GM13976 (cell line): ENCODE measurements at places on chromosomes 4 and X.

DNA sequence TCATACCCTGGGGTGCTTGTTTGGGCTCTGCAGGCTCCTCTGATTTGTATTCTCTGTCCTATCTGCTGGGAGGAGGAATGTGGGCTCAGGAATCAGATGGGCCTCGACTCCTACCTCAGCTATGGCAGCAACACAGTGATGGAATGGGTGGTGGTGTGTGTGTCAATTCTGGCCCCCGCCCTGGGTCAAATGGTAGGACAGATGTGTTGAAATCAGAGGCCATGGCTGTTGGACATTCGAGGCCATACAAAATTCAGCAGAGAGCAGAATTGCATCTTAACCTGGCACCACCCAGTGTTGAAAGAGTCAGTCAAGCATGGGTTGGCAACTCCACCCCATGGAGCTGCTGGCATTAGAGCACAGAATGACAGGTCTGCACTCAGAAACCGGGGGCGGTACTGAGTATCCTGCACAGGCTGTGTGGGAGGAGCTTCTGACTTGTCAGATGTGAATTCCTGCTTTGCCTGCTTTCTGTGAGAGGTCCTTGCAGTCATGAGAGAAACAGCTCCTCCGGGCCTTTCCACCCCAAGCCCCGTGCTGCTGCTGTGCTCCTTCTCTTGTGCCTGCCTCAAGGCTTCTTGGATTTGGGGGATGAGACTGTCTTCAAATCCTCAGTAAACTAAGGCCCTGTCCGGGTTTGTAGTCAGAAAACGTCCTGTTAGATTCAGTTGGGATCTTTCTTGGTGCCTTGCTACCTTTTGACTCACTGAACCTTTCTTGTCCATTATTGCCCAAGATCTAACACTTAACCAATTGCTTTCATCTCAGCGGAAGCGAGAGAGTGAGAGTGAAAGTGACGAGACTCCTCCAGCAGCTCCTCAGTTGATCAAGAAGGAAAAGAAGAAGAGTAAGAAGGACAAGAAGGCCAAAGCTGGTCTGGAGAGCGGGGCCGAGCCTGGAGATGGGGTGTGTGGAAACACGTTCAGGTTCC is 13.0 kb downstream of the DKC1 start:
- no peak for DNase-seq

DNA sequence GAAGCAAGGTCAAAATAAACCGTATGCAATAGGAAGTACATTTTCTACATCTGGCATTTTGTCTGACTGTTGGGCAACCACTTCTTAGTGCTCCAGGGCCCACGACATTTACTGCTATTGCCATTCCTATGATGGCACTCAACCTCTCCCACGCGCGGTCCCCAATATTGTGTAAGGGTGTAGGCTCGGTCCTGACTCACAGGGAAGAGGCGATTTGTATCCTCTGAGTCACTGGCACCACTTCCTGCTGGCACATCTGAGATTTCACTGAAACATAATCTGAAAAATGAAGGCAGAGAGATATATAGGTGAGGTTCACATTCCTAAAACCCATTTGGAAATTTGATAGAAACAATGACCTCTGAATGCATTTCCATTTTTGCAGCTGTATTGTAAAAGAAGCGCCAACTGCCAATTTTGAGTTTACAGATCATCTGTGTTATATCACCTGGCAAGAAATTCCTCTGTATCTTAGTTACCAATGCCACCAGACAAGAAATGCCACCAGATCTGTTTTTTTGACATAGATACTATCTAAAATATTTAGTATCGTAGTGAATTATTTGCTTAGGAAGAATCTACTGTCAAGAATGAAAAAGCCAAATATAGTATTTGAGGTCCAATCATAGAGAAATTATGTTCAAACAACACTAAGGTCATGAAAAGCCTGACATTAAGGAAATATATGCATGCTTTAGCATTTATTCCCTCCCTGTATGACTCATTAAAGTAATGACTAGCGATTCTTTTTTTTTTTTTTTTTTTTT is 9.8 kb downstream of the EREG start:
- no peak for DNase-seq

- no peak for DNase-seq
Measured at GRCh38 chr4:188781655-188782054, 642.4 kb downstream of the TRIML1 start.

DNA sequence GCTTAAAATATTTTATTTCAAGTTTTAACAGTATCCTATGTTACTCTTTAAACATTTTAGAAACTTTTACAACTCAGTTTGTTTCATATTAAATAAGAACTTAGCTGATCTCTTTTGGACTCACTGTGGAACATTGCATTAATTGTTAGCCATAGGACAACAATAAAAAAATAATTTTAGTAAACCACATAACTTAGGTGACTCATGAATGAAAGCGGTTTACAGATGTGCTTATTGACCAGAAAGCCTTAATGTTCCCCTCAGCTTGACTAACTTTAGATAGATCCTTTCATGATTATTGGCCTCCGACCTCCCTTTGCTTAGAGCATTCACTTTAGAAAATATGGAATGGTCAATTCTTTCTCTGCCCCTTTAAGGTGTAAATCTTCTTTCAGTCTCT is 783.5 kb upstream of the MAGEB2 start:
- DNase-seq, result no peak

DNA sequence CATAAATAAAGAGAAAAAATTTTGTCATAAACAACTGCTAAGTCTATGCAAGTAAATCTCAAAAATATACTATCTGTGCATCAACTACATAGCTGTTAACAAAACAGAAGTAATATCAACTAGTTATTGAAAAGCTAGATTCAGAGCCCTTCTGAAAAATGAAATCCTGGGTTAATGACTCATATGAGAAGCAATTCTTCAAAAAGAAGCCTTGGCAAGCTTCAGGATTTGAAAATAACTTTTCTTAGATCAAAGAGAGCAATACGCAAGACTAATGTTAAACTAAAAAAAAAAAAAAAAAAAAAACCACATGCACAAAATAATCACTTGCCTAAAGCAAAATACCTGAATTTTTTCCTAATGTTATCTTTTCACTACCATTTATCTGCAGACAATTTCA is 566.1 kb upstream of the BOD1L1 start:
- DNase-seq, result no peak

- DNase-seq, result no peak
Measured at GRCh38 chr4:7466904-7467303, 32.2 kb upstream of the PSAPL1 start.

DNA sequence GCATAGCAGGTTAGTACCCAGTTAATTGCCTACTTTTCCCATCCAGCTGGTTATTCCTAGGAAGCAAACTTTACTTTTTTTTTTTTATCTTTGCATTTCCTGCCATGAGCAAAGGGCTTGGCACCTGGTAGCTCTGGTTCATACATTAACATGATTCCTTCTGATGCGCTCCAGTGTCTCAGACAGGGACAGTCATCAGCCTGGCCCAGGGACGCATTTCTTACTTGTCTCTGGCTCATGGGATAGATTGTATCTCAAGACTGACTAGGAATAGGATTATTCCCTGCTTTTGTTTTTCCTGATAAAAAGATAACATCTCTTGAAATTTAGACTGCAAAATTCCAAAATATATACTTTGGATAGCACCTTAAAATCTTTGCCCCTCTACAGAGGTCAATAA is 571.5 kb upstream of the TENM3 start:
- no peak for DNase-seq

DNA sequence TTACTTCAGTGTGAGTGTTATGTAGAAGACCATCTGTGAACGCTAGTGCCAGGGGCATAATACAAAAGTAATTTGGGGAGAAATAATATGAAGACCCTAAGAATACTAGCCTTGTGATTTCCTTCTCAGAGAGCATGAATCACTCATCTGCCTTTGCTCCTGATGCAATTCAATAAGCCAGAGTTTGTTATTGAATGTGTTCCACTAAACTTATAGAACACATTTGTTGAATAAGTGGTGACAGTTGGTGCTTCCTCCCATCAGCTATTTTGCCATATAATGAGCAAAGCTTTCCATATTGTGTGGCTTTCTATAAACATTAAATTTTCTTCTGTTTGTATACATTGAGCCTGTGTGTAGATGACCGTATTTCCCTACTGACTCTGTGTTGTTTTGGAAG is 136.4 kb upstream of the QRFPR start:
- no peak for DNase-seq

- DNase-seq, result no peak
Measured at GRCh38 chr4:87405211-87405820, 14.3 kb upstream of the HSD17B11 start.

DNA sequence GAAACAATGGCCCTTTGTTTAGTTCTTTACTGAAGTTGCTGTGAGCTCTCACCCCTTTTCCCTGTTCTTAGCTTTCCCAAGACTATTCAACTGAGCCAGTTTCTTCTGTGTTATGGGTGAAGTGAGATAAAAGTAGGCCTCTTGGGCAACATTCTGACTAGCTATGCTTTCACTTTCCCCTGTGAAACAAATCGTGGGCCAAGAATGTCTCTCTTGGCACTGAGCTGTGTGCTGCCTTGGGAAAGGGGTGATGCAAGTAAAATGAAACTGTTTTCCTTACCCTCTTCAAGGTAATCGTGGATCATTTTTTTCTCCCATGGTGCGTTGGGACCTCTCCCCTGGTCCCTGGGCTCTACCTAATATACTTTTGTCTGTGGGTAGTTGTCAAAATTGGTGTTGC is 653.9 kb upstream of the MAGEB2 start:
- no peak for DNase-seq

DNA sequence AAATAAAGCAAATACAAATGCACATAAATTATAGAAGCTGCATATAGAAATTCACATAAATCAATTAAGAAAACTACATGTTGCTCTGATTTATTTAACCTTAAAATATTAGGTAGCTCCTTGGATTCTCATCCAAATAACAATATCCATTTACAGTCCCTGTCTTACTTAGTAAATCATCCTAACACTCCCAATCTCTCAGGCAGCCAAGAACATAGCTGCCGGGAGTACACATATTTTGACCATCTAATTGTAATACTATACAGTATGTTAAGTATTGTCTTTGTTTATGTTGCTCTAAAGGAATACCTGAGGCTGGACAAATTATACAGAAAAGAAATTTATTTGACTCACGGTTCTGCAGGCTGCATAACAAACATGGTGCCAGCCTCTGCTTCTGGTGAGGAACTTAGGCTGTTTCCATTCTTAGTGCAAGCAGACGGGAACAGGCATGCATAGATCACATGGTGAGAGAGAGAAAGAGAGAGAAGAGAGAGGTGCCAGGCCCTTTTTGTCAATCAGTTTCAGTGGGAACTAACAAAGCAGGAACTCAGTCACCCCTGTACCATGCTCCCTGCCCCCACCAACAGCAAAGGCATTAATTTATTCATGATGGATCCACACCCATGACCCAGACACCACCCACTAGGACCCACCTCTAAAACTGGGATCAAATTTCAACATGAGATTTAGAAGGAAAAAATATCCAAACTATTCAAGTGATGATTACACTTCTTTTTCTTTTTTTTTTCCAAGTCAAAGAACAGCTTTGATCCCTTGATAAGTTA is 614.8 kb upstream of the TECRL start:
- no peak for DNase-seq

GRCh38 chr4:136526517-136526916 is 1005.8 kb downstream of the PCDH18 start:
- no peak for DNase-seq

- DNase-seq, result no peak
Measured at GRCh38 chr4:6730603-6731317, 14.8 kb downstream of the BLOC1S4 start.

DNA sequence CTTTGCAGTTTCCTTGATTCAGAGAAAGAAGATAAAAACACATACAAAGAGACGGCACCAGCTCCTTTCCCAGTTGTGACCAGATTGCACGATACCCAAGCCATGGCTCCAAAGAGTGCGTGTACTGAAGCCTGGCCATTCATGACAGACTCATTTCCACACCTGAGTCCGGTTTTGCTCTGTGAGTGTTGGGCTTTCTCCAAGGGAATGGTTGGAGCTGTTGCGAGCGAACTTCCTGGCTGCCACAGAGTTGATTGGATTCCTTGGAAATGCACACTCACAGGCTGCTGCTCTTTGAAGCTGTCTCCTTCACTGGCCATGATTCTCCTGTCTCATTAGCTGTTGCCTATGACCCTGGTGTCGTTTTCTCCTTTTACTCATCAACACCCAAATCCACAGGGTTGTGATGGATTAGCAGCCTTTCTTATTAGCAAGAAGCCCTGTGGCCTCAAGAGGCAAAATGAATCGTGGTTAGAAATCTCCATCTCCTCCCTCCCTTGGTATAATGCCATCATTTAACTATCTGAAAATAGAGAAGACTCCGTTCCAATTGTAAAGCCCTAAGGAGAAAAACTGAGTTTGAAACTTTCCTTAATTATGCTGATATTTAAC is 43.9 kb upstream of the BBS12 start:
- DNase-seq, result no peak

DNA sequence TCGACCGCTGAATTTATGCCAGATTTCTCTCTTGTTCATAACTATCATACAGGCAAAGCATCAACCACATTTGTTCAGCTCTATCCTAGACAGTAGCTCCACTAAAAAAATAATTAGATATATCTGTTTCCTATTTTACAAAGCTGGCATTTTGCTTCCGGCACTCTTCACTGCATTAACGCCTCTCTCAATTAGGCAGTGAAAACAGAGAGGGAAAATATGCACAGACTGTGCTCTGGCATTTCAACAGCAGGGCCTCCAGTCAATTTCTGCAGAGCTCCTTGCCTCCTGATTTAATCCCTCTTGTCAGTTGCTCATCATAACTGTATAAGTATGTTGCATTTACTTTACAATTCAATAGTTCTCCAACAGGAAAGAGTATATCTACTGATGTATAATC is 666.9 kb upstream of the INTU start:
- DNase-seq, result no peak

DNA sequence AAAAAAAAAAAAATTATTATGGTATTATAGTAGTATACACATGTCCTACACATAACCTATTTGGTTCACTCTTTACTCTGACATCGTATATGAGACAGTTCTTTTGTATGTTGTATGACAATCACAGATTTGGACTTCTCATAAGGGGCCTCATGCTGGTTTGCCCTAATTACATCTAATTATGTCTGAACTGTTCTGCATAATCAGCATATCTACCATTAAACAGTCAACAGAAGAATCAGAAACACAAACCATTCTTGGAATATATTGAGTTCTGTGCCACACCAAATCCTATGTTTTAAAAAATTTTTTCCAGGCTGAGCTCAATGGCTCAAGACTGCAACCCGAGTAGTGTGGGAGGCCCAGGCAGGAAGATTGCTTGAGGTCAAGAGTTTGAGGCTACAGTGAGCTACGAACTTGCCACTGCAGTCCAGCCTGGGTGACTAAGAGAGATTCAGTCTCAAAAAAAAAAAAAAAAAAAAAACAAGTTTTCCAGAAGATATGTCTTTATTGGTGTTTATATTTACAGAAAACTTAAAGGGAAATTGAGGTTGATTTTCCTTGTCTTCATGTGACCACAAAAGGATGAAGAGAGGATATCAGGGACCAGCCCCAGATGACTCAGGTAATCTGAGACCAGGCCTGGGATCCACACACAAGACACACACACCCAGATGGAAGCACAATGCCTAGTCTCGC is 22.2 kb downstream of the TRIM61 start:
- DNase-seq, result no peak

DNA sequence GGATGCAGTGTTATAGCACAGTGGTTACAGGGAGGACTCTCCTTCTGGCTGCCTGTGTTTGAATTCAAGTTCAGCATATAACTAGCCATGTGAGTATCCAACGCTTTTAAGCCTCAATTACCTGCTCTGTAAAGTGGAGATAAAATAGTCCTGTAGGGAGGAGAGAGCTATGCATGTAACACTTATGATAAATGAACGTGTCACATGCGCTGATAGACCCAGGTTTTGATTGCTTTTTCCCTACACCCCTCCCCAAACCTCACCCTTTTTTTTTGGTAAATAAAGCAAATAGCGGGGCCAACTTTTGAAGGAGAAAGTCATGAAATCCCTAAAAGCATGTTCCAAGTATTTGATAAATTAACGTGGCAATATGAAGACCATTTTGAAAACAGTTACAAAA is 20.4 kb upstream of the AMELX start:
- no peak for DNase-seq
